ENCODE measurements at places on chromosomes 11 and 22.

GRCh38 chr11:64245797-64246620, 734 bp downstream of the PPP1R14B start:
- peak; percentile 74 for DNase-seq

- peak; percentile 43 for DNase-seq
Measured at GRCh38 chr11:124069429-124070401, 28.6 kb upstream of the OR10G7 start.

DNA sequence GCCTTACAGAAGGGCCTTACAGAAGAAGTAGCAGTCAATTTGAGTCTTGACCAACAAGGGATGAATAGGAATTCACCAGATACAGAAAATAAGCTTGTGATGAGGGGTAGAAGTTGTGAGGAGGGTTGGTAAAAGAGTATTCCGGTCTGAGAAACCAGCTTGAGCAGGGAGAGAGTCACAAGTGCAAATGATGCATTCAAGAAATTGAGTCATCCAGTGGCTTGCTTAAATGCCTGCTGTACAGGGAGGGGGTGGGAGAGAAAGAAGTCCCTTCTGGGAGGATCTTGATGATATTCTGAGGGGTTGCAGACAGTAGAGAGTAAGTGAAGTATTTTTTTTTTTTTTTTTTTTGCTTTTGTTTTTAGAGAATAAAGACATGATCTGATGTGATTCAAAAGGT, 9.2 kb downstream of the CCKBR start:
- DNase-seq = no peak

DNA sequence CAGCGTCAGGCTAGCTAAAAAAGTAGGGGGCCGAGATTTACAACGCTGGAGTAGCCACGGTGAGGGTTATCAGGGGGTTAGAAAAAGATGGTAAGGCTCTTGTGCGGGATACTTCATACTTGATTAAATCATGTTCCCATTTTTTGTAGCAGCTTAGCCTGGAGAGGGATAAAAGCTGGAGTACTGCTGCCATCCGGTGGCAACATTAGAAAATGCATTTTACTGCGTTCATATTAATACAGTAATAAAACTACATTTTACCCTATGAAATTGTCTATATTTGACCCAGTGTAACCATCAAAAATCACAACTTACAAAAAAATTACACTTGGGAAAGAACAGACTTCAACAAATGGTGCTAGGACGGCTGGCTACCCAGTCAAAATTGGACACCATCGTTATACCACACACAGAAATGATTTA, 17.3 kb downstream of the RPUSD4 start:
- DNase-seq = peak; percentile 37

DNA sequence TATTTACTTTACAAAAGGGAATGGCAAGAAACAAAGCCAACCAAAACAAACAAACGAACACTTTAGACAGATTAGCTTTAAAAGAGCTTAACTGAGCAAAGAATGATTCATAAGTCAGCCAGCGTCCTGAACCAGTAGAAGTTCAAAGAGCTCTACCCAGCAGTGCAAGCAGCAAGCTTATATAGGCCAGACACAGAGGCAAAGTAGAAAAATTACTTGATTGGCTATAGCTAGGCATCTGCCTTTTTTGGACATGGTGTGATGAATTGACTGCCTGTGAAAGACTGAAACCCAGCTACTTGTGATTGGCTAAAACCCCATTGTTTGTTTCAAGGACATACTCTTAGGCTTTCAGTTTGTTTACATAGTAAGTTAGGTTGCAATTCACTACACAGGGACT, 2120.0 kb upstream of the RAG2 start:
- DNase-seq = no peak

GRCh38 chr22:35113341-35113740, 47.4 kb downstream of the ISX start:
- DNase-seq = no peak

- DNase-seq = no peak
Measured at GRCh38 chr11:44945666-44946065, 5.0 kb downstream of the TP53I11 start.

DNA sequence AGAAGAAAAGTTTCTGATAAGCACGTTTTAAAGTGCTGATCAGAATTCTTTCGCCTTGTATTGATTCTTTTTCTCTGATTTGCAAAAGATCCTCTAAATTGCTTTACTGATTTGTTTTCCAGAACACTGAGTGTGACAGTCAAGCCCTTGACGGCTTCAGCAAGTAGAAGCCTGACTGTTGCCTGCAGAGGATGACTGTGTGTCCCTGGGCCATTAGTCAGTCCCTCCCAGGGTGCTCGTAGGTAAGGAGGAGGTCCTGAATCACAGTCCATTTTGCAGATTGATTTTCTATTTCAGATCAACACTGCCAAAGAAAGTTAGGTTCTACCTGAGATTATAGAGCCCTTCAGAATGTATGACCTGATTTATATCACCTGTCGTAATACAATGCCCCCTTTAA, 38.6 kb upstream of the POGLUT3 start:
- DNase-seq = no peak
